ENCODE measurements at places on chromosomes 11 and 22.

GRCh38 chr22:36447632-36448031, 33.8 kb downstream of the TXN2 start:
- DNase-seq = no peak

GRCh38 chr11:625636-626268, 997 bp upstream of the CDHR5 start:
- DNase-seq = no peak

DNA sequence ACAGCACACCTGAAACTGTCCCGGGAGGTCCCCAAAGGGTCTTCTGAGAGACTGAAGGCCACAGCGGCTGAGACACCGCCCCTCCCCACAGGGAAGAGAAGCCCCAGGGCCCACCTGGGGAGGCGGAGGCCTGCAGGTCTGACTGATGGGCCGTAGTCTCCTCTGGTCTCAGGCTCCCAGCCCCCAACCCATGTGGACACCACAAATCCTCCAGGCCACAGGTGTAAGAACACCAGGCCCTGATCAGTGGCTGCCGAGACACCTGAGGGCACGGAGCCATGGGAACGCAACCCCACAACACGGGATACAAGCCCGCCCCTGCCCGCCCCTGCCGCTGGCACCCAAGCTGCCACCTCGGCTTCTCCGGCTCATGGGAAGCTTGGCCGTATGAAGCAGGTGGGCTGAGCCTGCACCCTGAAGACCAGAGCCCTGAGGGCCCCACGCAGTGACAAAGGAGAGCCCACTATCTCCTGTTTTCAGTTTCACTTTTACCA, 46.3 kb downstream of the BRD1 start:
- DNase-seq = no peak

GRCh38 chr11:100013011-100013410, 674.1 kb upstream of the ARHGAP42 start:
- DNase-seq = no peak

DNA sequence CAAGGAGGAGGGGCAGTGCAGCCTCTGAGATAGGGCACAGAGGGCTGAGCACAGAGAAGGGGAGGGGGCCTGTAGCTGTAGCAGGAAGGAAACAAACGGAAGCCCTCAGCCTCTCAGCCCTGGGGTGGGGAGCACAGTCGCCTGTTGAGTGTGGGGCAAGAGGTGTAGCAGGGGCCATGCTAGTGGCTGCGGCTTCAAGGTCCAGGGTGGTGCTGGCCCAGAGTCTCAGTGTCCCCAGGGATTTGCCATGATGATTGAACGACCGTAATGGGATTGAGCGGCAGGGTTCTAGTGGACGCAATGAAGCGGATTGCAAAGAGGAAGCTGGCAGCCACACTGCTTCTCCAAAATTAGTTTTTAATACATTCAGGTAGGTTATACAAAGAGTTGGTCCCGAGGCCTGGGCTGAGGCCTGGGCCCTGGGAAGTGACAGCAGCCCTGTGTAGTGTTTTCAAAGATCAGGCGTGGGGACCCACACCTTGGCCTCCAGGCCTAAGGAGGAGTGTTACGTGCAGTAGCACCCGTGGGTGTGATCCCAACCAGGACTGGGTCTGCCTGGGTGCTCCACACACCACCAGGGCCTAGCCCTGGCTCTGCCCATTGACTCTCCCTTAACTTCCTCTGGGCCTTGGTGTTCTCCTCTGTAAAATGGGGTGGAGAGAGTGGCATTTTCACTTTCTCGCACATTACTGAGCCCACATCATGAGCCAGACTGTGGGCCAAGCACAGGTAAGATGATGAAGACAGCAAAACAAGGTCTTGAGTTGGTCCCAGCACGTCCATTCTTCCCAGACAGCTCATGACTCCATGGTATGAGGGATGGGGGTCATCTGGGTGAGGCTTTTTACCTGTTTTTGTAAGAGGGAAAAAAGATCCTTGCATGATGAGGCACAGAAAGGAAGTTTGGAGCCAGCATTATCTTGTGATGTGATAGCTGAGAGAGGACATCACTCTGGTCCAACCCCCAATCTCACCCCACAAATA, 13.1 kb downstream of the LRRC32 start:
- peak; percentile 41 for DNase-seq

GRCh38 chr11:102426000-102426399, 26.6 kb downstream of the TMEM123 start:
- no peak for DNase-seq

DNA sequence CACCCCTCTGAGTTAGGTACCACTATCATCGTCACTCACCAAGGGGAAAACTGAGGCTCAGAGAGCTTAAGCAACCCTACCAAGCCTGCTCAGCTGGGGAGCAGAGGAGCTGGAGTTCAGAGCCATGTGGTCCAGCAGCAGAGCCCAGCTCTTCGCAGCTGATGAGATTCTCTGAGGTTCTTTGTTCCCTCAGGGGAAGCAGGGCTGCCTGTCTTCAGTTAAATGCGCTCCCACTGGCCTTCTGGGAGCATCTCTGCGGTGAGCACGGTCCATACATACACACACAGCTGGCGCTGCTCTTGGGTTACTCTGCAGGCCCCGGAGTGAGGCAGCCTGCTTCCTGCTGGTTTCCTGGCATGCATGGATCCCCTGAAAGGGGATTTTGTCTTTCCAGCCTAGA, 5.2 kb upstream of the PTGDR2 start:
- no peak for DNase-seq

DNA sequence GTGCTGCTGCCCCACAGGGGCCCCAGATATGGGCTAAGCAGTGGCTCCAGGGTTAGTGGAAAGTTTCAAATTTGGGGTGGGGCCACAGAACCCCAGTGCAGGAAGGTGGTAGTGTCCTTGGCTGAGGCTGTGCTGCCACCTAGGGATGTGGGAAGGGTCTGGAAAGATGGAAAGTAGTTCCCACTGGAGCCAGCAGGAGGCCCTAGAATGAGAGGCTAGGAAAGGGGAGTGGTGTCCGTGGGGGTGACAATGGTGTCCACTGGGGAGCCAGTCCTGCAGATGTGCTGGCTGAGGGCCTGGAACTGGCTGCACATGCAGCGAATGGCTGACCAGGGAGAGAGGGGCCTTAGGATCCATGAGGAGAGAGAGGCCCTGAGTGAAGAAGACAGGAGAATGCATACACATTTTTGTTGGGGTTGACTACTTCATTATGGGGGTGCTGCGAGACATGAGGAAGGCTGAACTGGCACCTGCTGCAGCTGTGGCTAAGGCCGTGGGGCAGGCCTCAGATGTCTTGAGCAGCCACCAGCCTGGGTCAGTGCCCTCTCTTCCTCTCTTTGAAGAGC, 21.1 kb downstream of the RFPL3 start:
- no peak for DNase-seq

DNA sequence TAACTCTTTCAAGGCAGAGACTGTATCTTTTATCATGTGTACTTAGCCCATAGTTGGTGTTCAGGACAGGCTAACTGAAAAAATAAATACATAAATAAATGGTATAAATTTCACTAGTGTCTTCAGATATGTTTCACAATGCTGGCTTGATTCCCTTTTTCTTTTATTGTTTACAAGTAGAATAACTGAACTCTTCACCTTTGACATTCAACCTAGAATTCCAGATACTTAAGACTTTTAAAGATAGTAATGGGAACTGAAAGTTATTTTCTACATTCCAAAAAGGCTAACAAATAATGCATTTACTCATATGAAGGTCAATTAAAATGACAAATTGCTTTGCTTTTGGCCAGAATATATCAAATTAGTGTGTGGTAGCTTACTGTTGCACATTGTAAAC, 411.3 kb upstream of the TENM4 start:
- no peak for DNase-seq

GRCh38 chr22:26766510-26767350, 109.3 kb downstream of the MIAT start:
- no peak for DNase-seq

DNA sequence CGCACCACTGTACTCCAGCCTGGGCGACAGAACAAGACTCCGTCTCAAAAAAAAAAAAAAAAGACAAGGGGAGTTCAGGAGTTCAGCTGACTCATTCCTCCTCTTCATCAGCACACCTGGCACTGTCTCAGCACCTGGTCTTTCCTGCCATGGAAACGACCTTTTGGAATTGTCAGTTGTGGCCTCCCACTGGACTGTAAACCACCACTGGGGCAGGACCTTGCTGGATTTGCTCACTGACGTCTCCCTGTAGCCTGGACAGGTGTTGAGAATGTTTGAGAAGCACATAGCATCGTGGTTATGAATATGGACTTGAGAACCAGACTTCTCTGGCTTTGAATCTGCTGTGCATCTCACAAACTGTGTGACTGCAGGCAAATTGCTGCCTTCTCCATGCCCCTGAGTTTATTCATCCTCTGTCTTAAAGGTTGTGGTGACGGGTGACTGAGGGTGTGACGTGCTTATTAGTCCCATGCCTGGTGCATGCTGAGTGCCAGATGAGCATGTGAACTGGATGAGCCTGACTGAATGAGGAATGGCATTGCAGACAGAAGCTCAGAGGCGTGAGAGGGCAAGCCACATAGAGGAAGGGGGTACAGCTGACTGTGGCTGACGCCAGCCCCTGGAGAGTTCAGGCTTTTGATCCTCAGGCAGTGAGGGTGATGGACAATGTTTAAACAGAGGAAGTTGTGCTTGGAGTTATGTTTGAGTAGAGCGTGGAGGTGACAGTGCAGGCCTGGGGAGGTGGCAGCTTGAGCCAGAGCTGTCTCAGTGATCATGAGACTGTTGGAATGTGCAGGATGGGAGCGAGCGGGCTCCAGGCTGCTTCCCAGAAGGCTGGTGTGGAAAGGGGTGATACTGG, 12.7 kb downstream of the TOM1 start:
- DNase-seq = peak; percentile 41

DNA sequence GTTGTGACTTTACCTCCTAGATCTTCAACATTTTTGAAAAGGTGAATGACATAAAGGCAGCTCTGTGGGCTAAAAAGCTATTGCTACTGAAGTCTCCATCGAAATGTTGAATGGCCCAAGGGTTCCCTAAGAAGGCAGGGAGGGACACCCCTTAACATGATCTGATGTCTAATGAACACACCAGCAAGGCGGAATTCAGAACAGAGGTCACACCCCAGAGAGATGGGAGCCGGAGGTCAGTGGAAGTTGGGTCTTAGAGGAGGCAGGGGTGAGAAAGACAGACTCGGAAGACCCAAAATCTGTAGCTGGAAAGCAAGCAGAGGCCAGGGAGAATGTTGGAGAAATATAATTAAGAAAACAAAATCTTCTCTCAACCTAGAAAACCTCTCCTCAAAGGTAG, 79.0 kb downstream of the TRIM29 start:
- DNase-seq = peak; percentile 18

- peak; percentile 25 for DNase-seq
Observed at GRCh38 chr11:134452026-134452837, 40.2 kb upstream of the B3GAT1 start.

DNA sequence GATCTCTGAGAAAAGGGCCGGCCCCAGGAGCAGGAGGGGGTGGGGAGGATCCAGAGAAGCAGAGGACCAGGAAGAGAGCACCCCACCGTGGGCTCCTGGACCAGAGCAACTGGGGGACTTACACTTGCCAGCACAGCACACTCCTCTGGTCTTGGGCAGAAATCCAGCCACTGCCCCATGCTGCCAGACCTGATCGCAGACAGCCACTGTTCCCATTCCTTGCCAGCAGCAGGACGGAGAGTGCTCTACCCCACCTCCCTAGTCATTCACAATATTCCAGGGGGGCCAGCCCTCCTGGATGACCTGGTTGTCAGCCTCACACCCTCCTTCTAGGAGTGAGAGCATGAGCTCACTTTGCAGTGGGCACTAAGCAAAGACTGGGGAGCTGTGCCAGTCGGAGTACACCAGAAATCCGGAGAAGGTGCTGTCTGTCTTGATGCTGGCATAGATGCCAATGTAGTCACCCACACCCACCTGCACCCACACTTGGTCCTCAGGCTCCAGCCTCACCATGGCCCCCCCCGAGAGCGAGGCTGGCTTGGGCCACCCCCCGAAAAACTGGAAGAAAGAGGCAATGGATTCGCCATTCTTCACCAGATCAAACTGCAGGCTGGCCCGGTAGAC, 1.6 kb downstream of the C1QTNF5 start:
- no peak for DNase-seq

- no peak for DNase-seq
Observed at GRCh38 chr11:122330279-122330965, 214.4 kb upstream of the BLID start.

DNA sequence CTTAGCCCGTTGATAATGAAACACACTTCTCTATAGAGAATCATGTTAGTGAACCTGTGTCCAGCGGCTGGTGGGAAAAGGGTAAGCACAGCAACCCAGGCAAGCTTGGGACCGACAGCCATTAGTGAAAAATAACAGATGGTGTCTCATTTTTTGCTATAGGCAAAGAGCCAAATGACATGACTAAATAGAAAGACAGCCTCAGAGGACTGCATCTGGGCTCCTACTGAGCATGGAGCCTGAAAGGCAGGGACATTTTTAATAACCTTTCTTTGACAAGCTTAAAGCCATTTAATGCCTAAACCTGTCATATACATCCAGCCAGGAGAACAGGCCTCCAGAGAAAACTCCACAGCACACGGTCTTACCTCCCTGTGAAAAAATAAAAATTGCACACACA, 67.0 kb downstream of the FANCF start:
- DNase-seq = no peak

DNA sequence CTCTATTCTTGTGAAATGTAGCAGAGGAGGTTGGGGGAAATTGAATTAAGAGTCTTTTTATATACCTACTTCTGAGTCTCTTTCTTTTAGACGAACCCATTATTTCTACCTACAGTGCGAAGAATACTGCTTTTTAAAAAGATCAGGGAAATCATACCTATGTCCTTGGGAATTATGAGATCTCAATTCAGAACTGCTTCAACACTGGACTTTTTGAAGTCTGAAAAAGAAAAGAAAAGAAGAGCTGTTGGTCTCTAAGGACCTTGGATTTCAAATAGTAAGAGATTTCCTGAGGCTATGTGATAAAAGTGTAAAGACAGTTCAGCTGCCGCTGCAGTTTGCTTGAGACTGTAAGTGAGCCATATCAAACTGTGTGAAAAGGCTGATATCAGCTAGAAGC, 3.7 kb upstream of the OR5B21 start:
- no peak for DNase-seq

DNA sequence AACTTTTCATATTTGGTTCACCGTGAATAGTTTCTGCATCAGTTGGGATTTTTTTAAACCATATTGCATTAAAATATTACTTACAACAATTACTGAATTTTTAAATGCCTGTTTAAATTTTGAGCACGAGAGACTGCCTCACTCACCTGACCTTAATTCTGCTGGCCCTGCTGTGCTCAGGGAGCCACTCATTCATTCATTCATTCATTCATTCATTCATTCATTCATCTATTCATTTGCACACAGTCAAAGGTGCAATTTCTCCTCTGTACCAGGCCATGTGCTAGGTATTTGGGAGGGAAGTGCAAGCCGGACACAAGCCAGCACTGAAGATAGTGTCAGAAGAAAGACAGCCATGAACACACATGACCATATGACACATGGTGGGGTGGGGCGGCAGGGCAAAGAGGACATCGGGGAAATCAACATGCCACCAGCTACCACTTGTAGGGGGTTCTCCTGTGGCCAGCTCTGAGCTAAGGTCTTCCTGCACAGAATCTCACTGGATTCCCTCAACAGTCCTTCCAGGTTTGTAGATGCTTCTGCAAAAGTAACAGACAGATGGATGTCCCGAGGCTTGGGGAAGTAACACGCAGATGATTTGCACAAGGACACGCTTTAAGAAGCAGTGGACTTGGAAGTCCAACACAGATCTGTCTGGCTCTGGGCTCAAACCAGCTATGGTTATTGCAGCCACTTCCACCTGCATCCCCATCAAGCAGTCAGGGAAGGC, 568 bp upstream of the CSF2RB start:
- DNase-seq = no peak

Measured in right forelimb (tissue), 1 donor.